ENCODE measurements at places on chromosomes 3 and 15.
A peak's percentile ranks its signal among the peaks of the same experiment; 100 is the strongest.

GRCh38 chr3:158085931-158086330 lies 20.3 kb downstream of the SHOX2 start:
- DNase-seq, result no peak

DNA sequence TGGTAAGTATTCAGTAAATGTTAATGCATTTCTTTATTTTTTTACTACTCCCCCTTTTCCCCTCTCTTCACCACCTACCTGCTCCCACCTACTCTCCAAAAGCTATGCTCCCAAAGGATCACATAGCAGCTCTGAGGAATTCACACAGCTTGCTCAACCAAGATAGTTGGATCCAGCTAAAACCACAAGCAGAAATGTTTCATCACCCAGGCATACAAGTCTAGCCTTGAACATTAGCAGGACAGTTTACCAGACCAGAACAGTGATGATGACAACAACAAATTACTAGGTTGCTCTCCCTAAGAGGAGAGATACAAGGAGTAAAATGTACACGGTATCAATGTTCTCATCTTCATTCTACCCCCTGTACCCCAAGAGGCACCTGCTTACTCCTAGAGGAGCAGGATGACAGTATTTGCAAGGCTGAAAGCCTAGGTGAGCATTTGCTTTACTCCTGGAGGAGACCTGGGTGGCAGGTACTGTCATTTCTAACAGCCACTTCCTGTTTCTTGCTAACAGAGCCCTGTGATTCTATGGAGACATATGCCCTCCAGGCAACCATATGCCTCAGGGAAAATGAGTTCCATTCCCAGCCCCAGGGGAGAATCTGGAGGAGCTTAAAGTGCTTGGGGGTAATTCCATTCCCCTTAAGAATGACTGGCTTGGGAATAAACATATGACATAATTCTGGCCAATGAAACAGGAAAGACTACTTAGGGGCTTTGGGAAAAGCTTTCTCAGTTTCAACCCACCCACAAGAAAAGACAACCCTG lies 237.5 kb downstream of the NTRK3 start:
- DNase-seq, result no peak

DNA sequence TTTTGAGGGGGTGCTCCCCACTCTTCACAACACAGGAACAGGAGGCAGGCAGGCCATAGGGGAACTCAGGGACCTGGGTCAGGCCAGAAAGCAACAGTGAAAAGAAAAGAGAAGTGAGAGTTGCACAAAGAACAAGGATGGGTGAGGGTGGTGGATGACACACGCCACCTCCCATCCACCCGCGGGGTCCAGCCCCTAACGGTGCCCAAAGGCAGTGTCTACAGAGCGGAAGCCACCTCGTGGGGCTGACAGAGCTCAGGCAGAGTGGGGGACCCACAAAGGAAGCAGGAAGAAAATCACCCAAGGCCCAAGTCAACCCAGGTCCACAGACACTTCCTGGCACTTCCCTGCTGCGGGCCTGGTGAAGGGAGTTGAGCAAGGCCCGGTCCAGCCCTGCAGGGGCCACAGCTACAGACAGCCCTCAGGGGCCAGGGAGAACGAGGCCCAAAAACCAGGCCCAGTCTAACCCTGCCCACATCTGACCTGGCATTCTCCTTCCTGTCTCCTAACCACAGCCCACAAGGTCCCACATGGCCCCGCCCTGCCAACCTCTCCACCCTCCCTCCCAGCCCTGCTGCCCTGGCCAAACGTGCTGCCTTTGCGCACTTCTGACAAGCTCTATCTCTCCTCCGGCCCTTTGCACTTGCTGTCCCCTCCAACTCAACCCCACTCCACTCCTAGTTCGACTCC lies 5.9 kb downstream of the NUP210 start:
- peak; percentile 61 for DNase-seq

DNA sequence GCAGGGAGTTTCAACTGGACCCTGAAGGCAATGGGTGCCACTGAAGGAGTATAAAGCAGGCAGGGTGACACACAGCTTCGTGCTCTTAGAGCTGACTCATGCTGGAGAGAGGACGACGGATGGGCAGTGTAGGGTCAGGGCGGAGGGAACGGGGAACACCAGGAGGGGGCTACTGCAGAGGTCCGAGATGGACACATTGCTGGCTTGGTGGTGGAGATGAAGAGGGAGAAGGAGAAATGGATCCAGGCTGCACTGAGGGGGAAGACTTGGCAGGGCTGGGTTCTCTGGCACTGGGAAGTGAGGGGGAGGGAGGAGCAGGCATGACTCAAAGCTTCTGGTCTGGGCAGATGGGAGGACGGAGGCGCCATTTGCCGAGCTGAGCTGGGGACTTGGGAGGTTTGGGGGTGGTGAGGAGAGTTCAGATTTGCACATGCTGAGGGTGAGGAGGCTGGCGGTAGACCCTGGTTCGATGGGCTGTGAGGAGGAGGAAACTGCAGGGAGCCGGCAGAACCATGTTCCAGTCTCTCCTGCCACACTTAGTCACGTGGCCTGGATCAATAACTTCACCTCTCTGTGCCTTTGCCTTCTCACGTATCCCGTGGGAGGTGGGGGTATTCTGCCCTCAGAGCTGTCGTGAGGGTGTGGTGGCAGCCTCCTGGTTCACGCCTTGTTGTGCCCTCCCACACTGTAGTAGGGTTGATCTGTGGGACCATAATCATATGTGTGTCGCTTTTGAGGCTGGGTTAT lies 4.6 kb upstream of the KCTD6 start:
- no peak for DNase-seq

- no peak for DNase-seq
Measured at GRCh38 chr3:24601066-24601939, 106.7 kb upstream of the THRB start.

DNA sequence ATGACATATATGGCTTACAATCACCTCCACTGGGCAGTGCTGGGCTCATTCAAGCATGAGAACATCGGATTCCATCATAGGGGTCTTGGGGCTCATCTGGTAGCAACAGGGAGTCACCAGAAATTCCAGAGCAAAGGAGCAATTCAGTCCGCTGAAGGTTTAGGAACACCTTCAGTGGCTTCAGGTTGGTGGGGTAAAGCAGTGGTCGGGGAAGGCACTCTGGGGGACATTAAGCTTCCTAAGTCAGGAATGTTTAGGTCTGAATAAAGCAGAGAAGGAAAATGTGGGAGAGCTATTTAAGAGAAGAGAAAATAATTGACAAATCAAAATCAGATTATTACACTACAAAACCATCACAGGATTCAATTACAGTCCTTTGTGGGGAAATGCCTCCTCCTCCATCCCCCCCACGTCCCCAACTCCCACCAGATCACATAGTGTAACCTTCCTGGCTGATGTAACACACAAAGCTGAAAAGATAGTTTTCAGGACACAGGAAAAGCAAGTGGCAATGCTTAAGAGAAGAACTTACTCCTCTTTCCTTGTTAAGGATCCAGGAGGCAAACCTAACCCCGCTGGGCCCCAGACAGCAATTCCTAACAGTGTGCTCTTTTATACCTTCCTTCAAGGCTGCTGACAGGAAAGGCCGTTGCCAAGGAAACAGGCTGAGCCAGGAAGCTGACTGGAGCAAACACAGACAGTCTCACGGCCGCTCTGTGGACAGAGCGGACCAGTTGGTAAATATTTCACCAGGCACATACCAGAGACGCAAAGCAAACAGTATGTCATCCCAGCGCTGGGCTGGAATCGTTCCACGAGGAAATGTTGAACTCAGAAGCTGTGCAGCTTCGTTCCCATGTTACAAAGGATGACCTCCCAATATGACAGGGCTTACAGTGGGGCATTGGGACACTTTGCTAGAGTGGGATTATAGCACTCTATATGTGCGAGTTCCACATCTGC lies 57.5 kb upstream of the LMCD1 start:
- no peak for DNase-seq

DNA sequence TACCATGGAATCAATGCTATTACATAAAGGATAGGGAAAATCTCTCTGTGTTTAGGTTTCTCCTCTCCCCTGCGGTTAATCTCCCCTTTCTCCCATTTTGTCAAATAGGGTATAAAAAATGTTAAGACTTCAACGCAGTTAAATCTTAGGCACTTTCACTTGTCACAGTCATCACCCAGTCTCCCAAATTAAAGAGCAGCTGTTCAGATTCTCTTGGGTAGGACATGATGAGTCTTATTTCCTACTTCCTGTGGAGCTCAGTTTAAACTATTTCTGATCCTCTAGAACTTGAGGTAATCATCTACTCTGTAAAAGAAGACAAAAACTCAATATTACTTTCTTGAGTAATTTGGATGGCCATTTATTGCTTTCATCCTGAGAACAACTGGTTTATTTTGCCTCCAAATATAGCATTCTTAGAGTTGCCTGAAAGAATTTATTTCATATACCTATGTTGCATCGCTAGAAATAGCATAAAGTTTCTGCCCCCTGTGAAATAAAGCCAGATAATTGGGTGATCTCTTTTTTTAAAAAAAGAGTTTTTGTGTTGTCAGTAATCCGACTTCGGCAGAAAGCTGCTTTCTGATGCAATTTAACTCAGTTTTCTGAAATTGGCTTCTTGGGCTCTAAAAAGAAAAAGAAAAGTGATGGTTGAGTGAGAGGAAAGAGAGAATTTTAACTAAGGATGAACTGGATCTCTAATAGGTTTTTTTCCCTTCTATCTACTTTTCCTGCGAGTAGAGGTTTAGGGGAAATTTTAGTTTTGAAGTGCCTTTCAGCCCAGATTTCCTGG lies 20.7 kb downstream of the RAP2B start:
- no peak for DNase-seq

- DNase-seq, result no peak
Measured at GRCh38 chr3:82259994-82260393, 498.5 kb upstream of the GBE1 start.

DNA sequence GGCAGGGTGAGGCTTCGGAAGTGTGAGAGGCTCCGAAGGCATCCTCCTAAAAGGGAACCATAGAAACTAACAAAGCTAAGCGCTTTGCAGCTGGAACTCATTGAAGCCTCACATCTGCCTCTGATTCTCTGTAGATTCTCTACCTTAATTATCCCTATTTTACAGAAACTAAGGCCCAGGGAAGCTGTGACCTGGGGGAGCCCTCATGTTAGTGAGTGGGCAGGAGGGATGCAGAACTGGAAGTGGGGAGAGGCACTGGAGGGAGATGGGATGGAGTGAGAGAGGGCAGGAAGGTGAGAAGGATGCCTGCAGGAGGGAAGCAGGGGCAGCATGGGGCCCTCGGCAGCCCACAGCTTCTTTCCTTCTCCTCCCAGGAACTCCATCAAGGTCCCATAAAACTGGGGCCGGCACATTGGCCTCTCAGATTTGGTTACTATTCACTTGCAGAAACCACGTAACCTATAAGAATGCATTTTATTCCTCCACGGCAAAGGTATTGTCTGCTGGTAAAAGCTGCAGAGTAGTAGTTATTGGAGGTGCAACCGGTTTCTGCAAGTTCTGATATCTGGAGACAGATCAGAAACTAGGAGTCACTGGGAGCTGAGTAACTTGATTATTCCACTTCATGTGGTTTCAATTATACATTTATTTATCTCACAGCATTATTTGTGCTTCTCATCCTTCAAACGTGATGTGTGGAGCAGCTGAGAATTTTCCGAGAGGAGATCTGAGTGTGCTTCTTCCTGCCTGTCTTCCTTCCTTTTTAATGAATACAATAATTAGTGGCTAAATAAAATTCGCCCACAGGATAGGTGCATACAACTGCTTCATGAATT lies 24.0 kb upstream of the CHCHD6 start:
- no peak for DNase-seq

GRCh38 chr3:98188545-98188944 lies 22.0 kb downstream of the OR5H15 start:
- DNase-seq, result no peak

DNA sequence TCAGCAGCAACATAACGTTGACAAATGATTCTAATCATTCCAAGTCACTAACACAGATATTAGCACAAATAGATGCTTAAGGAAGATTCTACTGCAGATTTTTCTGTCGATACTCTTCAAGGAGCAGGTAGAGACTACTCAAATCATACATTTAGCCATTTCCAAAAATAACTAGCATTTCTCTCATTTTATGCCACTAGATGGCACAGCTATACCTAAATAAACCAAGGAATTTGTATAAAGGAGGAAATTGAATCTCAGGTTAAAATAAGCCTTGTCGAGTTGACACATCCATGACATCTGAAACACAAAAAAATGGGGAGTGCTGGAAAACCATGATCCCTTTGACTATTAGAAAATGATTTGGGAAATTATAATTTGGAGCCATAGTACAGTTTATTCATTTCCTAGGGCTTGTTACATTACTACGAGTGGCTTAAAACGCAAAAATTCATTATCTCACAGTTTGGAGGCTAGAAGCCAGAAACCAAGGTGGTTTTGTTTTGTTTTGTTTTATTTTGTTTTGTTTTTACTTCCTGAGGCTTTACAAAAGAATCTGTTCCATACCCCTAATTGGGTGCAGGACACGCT lies 59.5 kb upstream of the STRIT1 start:
- no peak for DNase-seq

- DNase-seq, result no peak
Measured at GRCh38 chr15:48500595-48500994, 144.9 kb downstream of the FBN1 start.

- no peak for DNase-seq
Measured at GRCh38 chr15:56248311-56248992, 4.8 kb upstream of the RFX7 start.

GRCh38 chr3:17030438-17030837 lies 145.7 kb downstream of the PLCL2 start:
- DNase-seq, result no peak

GRCh38 chr3:128359846-128360642 lies 106.6 kb downstream of the DNAJB8 start:
- DNase-seq, result no peak

DNA sequence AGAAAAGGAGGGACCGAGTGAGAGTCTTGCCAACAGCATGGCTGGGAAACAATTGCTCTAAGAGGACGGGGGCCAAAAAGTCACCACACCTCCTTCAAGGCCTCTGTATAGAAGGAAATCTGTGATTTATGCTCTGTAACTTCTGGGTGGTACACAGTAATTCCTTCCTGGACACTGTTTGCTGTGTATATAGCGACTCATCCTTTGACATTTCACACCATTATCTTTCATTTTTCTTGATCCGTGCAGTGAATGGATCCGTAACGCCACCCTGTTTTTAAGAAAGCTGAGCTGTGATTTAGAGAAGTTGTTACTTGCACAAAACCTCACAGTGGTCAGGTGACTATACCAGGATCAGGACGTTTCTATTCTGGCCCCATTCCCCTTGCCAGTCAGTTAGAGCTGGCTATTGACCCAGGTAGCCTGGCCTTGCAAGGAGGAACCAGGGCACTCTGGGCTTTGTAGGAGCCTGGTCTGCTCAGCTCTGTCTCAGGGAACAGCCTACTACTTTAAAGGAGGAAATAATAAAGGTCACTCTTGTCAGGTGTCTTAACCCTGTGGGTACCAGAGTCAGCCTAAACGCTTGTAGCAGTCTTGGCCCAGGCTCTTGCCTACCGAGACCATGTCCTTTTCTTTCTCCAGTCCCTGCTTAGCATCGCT lies 86.5 kb upstream of the MYZAP start:
- no peak for DNase-seq

DNA sequence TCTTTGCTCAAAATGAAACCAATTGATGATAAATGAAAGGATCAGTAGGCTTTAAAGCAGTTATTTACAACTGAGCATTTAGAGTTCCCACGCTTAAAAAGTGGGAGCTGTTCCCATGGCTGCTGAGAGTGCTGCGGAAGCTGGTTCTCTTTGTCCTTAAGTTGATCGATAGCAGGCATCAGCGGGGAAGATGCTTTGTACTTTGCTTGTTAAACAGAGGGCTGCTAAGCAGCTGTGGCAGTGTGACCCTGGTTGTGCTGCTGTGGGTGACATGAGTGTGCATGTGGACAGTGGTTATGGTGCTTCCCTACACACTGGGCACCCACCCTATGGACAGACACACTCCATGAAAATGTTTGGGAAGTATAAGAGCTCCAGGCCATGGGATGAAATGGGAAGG lies 96.3 kb downstream of the PTPRG start:
- no peak for DNase-seq
